ENCODE measurements at places on chromosomes 1 and 21.

- DNase-seq: no peak
Observed at GRCh38 chr1:153506831-153507413, 28.9 kb downstream of the S100A6 start.

GRCh38 chr1:190452272-190452848 is 25.3 kb downstream of the BRINP3 start:
- DNase-seq: no peak

GRCh38 chr21:42571391-42572150 is 57.9 kb downstream of the SLC37A1 start:
- no peak for DNase-seq

- DNase-seq: no peak
Observed at GRCh38 chr1:169868978-169869377, 24.7 kb downstream of the SCYL3 start.

GRCh38 chr1:43065616-43066399 is 106.3 kb downstream of the EBNA1BP2 start:
- no peak for DNase-seq

- DNase-seq: no peak
Observed at GRCh38 chr1:219523411-219523810, 89.5 kb downstream of the ZC3H11B start.

DNA sequence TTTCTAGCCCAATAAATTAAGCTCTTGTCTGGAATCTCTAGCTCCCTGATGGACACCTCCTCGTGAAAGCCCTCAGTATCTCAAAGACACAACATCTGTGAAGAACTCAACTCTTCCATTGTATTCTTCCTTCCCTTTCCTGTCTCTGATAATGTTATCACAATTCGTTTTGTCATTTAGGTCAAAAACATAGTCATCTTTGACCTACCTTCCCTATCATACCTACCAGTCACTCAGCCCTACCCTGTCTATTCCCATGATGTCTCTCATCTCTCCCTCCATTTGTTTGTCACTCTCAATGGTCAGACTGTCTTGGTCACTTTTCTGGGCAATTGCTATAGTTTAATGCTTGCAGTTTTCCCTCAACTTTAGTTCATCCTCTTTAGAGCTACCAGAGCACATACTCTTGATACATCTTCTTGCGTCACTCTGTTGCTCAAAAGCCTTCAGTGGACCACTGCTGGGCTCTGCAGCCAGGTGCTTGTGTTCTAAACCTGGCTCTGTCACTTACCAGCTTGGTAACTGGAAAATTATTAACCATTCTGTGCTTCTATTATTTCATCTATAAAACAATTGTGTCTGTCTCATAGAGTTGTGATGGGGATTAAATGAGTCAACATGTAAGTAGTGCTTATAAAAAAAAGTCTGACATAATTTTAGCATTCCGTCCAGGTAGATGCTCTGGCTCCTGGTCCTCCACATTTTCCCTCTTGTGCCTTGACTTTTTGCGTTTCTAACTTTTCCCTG is 39.6 kb downstream of the DDR2 start:
- DNase-seq: no peak

- DNase-seq: no peak
Observed at GRCh38 chr1:246934765-246935164, 3.0 kb upstream of the AHCTF1 start.

DNA sequence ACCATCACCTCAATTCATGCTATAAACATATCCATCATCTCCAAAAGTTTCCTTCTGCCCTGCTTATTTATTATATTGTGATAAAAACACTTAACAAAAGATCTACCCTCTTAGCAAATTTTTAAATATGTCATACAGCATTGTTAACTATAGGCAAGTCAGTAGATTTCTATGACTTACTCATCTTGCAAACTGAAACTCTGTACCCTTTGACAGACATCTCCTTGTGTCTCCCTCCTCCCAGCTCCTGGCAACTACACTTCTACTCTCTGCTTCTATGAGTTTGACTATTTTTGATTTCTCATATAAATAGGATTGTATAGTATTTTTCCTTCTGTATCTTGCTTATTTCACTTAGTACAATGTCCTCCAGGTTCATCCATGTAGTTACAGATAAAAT is 174.8 kb downstream of the TNFSF18 start:
- DNase-seq: no peak

GRCh38 chr1:181251001-181251712 is 162.7 kb downstream of the IER5 start:
- DNase-seq: no peak

DNA sequence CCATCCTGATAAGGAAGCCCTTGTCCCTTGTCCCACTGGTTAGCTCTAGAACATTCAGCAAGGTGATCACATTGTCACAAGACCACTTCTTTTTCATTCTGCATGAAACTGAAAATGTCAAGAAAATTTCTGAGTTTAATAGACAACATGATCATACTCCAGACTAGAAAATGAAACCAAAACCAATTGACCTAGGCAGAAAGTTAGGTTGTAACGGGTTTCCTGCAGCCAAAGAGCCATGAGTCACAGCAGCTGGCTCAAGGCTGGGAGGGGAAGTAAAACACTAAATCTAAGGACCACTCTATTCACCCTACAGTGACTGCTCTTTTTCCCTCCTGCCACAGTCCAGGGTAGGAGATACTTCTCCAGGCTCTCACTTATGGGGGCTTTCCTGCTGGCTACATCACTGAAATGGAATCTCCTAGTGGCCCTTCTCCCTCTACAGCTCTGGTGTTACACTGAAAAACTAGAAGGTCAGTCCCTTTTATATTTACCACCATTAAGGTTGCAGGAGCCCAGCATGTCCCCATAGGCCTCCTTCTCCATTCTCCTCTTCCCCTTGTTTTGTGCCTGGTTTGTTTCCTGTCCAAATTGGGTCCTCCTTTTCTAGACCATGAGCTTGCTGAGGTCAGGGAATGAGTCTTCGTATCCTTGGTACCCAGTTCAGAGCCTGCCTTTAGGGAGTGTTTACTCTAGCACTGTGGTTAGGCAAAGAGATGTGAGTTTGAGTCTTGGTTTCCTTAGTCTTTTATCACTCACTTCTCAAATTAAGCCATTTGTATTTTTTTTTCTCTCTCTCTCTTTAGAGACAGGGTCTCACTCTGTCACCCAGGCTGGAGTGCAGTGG is 236.5 kb upstream of the JUN start:
- DNase-seq: no peak

DNA sequence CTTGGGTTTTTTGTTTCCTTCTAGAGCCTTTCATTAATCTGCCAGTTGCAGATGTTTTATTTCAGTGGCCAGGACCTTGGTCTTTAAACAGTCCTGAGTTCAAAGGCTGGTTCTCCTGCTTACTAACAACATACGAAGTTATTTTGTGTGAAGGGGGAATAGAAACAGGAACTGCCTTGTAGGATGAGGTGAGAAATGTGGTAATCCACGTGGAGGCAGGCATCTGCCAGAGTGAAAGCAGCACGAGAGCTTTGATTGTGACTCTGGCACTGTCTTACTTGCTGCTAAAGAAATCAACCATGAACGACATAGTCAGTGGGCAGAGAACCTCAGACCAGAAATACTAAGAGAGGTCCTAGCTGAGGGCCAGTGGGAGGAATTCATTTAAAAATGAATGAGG is 30.4 kb downstream of the TMEM63A start:
- no peak for DNase-seq

GRCh38 chr1:175427625-175428024 is 235.0 kb upstream of the KIAA0040 start:
- DNase-seq: no peak

DNA sequence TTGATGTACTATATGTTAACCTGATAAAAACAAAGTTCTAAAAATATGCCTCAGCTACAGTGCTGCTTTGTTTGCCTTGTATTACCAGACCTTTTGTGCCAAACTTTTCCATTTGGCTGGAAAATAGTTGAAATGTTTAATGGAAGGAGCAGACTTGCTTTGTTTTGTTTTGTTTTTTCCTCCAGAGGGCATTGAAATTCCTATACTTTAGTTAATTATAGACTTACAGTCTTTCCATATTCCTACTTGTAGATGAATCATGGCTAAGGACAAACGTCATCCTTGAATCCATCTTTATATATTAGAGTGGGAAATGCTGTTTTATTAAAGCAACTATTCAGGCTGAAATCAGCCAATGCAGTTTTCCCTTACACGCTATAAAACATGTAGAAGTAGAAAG is 6.7 kb downstream of the CAP1 start:
- no peak for DNase-seq

- no peak for DNase-seq
Observed at GRCh38 chr1:245448975-245449431, 294.2 kb downstream of the KIF26B start.

DNA sequence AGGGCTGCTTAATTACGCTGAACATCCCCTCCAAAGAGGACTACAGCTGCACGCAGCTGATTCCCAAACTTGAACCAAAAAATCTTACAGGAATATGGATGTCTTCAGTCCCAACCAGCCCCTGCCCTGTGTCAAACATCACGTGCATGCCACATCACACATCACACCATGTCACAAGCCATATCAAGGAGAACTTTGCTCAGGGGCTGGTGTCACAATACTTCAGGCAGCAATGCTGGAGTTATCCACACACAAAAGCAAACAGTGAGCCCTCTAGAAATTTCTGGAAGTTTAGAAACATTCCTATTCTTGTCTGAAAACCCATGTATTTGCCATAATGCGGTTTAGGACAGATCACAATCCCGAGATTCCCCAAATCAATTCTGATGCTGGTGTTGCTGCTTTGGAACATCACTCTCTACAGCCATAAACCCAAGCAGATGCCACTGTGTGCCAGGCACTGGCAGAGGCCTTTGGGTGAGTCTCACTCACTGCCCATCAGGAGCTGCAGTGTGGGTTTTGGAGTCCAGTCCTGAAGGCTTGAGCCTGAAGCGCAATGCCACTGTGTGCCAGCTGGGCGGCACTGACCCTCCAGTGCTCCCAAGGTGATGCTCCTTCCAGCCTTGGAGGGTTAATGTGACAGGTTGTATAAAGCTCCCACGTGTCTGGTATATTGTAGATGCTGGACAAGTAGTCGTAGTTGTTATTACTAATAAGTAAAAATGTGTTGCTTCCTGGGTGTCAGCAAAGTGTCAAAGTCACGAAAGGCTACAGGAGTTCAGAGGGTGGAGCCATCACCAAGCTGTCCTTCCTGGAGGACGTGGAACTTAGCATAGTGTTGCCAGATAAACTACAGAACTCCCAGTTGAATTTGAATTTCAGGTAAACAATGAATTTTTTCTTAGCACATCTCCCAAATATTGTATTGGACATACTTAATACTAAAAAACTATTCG is 20.1 kb upstream of the EFNA1 start:
- no peak for DNase-seq

DNA sequence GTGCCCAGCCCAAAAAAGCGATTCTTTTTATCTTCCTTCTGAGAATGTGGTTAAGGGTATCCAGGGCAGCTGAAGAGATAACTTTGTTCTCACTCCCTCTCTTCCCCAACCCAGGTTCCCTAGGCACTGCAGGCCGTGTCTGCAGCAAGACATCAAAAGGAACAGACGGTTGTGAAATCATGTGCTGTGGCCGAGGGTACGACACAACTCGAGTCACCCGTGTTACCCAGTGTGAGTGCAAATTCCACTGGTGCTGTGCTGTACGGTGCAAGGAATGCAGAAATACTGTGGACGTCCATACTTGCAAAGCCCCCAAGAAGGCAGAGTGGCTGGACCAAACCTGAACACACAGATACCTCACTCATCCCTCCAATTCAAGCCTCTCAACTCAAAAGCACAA is 11.4 kb downstream of the WNT2B start:
- no peak for DNase-seq

DNA sequence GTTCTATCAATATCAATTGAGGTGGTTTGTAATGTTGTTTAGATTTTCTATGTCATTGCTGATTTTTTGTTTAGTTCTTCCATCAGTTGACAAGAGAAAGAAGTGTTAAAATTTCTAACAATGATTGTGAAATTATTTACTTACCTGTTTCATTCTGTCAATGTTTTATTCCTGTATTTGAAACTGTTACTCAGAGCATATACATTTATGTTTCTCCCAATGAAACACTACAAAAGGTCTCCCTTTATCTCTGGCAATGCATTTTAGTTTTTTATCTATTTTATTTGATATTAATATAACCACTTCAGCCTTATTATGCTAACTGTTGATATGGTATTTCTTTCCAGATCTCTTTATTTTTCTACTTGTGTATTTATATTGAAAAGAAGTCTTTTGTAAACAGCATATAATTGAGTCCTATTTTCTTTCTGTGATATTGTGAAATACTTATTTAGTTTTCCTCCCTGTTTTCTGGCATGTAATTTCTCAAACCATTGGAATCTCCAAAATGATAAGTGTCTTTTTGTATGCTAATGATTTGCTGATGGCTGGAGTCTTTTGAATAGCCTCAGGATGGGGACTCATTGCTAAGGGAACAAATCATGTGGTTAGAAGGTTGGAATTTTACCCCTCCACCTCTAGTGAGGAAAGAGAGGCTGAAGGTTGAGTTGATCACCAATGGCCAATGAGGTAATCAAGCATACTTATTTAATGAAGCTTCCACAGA is 122.0 kb downstream of the ADSS2 start:
- DNase-seq: no peak

DNA sequence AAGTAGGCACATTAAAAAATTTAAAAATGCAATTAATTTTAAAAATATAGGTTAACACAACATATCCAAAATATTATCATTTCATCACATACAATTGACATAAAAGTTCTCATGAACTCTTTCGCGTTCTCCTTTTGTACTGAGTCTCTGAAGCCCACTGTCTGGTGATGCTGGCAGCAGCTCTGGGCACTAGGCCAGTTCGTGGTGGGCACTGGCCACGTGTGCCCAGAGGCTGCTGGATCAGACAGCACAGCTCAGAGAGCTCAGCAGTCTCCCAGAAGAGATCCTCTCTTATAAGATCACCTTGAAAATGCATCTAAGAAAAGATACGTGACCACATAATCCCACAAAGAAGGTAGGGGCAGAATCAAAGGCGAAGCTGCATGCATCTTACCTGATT is 9.9 kb downstream of the CEP104 start:
- no peak for DNase-seq

DNA sequence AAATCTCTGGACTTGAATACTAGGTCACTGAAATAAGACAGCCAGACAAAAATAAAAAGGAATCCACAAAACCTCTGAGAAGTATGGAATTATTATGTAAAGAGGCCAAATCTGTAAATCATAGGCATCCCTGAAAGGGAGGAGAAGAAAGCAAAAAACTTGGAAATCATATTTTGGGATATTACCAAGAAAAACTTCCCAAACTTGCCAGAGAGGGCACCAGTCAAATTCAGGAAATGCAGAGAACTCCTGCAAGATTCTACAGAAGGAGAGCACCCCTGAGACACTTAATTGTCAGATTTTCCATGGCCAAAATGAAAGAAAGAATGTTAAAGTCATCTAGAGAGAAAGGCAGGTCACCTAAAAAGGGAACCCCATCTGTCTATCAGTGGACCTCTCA is 862.3 kb upstream of the PRMT6 start:
- DNase-seq: no peak

DNA sequence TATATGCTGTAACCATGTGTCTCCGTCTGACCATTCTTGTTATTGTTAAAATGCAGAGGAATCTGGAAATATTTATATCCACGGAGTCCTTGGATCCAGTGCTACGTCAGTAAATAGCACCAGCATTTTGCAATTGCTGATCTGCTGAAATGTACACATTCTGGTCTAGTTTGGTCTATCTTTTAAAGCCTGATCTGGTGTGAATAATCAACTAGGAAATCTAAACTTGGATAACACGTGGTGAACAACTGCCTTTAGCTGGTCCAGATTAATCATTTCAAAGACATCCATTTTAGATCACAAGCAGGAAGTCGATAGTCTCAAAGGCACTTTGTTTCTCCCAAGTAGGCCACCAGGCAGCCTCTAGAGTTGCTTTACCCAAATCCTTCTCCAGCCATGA is 32.6 kb downstream of the PDPN start:
- DNase-seq: no peak

- no peak for DNase-seq
Observed at GRCh38 chr1:4395676-4396075, 258.7 kb upstream of the AJAP1 start.

- no peak for DNase-seq
Observed at GRCh38 chr1:101257500-101258325, 20.9 kb downstream of the S1PR1 start.

Data from C1 segment of cervical spinal cord (tissue), 14 donors.